ENCODE measurements at places on chromosomes 11 and 22. TPM values are rescaled to one million over a fixed set of nuclear protein-coding genes. Genes with fewer than 3 reads are reported as not detected.

PANX2 gene
- 0.85 TPM for total RNA-seq

LRRC32 gene
- 66.8 TPM for total RNA-seq

OR10S1 gene
- not detected for total RNA-seq

SLC6A5 gene
- total RNA-seq = under 0.01 TPM

OTOG gene
- not detected for total RNA-seq

SCGB1A1 gene
- not detected for total RNA-seq

PDGFB gene
- 0.14 TPM for total RNA-seq
